ENCODE measurements at places on chromosomes 2 and 18.

DNA sequence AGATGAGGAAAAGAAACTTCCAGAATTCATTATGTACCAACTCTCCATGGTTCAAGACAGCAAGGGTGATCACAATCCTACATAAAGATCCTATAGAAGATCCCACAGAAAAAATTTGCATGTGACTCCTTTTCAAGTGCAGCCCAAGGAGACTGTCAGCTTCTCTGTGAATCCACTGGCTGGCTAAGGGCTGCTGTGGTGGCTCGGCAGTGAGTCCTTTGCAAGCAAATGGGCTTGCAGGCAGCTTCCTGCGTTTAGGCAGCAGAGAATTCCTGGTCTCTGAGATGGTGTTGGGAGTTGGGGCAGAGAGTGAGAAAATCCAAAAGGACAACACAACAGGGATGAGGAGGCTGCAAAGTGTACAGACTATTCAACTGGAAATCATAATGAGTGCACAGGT is 43.4 kb downstream of the NABP1 start:
- DNase-seq = no peak

- no peak for DNase-seq
These were observed 290.8 kb downstream of the DYSF start for GRCh38 chr2:71743995-71744675.

- DNase-seq = no peak
These were observed 153.6 kb upstream of the DSEL start for GRCh38 chr18:67670024-67670543.

- no peak for DNase-seq
These were observed 24.3 kb upstream of the CDH20 start for GRCh38 chr18:61308795-61309393.

DNA sequence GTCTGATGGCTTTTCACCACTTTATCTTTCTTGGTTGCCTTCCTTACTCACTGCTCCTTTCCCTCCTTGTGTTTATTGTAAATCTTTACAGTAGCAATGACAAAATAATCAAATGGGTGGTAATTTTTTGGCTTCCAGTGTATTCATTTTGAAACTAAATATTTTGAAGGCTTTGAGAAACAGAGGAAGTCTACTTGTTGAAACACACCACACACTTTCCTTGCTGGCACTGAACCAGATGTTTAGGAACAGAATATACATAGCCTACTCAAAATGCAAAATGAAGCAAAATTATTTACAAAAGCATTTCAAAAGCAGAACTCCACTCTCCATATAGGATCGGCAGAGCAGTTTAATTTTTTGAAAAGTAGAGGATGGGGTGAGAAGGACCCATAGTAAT is 189.8 kb downstream of the LTBP1 start:
- no peak for DNase-seq

DNA sequence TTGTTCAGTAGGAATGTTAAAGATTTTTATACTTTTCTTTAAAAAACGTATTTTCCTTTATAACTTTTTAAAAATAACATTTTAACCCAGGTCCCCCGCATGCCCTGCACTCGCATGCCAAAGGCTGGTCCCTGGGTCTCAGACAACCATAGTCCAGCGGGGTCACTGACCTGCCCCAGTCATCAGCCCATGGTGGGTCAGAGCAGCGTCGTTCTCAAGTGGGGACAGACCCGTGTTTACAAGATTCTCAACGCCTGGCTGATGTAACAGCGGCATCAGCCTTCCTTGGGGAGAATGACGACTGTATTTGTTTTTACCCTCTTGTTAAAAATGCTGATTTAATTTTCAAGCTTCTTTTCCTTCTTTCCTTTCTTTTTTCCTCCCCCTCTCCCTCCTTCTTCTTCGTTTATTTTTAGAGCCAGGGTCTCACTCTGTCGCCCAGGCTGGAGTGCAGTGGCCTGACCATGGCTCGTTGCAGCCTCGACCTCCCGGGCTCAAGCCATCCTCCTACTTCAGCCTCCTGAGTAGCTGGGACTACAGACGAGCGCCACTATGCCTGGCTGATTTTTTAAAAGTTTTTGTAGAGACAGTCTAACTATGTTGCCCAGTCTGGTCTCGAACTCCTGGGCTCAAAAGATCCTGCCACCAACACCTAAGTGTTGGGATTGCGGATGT is 1.0 kb upstream of the EFHD1 start:
- DNase-seq = no peak

DNA sequence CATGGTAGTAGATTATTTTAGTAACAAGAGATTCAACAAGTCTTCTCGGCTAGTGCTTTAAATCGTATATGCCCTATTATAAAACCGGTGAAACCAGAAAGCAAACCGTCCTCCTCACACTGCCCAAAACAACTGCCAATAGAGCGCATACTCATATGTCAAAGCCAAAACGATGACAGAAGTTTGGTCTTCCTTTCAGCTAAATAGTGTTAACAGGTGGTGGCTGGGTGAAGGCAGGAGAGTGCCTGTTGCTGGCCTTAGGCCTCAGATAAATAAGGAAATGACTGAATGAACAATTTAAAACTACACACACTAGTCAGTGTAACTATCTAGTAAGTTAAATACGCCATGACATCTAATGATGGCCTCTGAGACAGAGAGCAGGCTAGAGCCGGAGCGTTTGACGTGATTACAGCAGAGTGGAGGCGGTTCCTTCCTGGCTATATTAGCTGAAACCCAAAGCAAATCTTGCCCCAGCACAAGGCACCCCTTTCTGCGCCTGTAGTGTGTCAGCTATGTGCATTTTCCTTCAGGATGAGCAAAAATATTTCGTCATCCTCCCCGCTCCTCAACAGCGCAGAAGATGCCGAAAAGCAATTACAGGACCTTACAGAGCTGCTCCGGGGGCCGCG is 1.6 kb downstream of the LONRF2 start:
- peak; percentile 5 for DNase-seq

DNA sequence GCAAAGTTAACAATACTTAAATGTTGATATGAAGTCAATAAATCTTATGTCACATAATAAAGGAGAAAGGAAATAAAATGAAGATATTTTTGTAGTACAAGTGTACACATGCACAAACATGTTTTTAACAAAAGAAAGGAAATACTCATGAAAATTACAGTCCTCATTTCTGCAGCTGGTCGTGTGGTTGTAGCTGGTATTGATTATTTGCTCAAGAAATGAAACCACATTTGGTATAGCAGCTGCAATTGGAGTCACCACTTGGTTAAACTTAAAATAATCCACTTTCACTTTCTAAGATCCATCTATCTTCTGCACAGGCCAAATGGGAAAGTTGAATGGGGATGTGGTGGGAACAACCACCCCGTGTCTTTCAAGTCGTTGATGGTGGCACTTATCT is 580.5 kb upstream of the NRXN1 start:
- DNase-seq = no peak

- DNase-seq = peak; percentile 40
These were observed 1.7 kb downstream of the LYPD1 start for GRCh38 chr2:132668189-132668823.

DNA sequence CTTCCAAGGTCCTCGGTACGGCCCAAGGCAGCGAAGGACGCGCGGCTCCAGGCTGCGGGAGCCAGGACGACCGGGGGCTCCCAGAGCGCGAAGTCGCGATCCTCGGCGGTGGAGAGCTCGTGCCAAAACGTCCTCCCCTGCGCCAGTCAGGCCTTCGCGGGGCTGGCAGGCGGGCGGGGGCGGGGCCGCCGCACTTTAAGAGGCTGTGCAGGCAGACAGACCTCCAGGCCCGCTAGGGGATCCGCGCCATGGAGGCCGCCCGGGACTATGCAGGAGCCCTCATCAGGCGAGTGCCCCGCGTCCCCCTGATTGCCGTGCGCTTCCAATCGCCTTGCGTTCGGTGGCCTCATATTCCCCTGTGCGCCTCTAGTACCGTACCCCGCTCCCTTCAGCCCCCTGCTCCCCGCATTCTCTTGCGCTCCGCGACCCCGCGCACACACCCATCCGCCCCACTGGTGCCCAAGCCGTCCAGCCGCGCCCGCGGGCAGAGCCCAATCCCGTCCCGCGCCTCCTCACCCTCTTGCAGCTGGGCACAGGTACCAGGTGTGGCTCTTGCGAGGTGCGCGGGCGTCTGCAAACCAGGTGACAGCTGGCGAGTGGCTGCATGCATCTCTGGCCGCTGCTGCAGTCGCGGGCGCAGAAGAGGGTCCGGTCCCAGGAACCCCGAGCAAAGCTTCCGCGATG is at the start of gene CIDEA:
TSS of gene CIDEA (plus strand) at position 226 of the 684 bp plus-strand sequence. CDS start at position 249, 23 bp downstream.
- peak; percentile 50 for DNase-seq

DNA sequence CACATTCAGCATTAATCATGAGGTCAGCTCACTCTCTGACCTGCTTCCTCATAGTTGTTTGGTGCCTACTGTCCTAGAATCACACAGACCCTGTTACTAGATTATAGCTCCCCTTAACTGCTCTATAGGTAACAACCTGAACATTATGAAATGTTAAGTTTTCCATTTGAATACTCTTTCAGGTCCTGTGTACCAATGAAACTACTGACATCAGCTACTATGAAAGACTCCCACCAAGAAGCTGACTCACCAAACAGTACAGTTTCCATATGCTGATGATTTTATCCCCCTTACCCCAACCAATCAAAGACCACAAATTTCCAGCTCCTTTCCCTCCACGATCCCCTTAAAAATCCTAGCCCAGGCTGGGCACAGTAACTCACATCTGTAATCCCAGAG is 56.3 kb downstream of the SRBD1 start:
- DNase-seq = no peak

GRCh38 chr2:33126958-33127357 is 180.2 kb downstream of the LTBP1 start:
- DNase-seq = no peak

DNA sequence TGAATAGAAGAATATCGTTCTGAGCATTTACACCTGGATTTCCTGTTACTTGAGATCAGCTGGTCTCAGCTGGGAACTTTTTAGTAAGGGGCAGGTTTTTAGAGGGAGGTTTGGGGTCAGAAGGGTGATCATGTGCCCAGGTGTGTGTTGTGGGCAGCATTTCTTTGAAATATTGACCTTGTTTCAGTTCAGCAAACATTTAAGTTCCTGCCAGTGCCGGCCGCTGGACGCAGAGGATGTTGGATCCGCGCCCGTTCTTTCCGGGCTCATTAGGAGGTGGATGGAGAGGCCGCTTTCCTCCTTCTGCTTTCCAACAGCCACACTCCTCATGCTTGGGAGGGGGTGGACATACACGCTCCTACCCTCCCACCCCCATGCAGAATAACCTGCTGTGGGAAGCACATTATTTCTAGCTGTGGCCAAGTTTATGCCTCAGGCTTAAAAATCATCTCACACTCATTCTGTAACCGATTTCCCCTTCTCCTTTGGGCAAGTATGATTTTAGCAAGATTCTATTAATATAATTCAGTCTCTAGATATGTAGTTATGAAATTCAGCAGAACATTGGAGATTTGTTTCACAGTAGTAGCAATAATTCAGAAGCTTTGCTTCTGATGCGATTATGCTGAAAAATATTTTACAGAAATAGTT is 131.4 kb downstream of the ZNF236 start:
- DNase-seq = no peak

- no peak for DNase-seq
These were observed 1322.0 kb downstream of the LRP1B start for GRCh38 chr2:140808820-140809219.

GRCh38 chr2:162506706-162507105 is 162.8 kb downstream of the GCA start:
- no peak for DNase-seq

DNA sequence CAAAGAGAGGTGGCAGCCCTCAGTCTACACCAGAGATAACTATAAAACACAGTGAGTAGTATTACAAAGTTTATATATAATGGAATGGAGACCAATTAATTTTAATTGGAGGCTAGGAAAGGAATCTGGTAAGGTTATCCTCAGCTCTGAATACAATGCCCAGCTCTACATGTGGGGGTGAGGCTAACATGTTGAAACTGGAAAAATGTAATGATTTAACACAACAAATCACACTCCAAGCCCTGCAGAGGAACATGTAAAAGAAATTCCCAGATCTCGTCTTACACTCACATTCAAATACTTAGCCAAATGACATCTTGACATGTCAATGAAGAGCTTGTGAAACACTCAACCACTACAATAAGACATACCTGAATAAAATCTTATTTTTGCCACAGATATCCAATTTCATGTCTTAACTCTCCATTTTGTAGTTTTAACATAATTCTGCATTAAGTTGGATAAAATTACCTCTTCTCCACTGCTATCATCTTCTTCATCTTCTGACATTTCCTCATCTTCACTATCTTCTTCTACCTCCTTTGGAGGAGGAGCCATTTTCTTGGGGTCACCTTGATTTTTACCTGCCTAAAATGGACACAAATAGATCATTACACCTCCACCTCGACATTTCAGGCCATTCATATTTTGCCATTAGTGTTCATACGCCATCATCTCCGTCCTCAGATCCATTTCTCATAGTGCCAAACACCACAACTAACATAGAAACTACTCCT is 1.4 kb downstream of the NCL start:
- no peak for DNase-seq

- no peak for DNase-seq
These were observed 2.2 kb downstream of the WNT6 start for GRCh38 chr2:218861645-218862318.

- no peak for DNase-seq
These were observed 69.4 kb upstream of the MMADHC start for GRCh38 chr2:149656996-149657395.

DNA sequence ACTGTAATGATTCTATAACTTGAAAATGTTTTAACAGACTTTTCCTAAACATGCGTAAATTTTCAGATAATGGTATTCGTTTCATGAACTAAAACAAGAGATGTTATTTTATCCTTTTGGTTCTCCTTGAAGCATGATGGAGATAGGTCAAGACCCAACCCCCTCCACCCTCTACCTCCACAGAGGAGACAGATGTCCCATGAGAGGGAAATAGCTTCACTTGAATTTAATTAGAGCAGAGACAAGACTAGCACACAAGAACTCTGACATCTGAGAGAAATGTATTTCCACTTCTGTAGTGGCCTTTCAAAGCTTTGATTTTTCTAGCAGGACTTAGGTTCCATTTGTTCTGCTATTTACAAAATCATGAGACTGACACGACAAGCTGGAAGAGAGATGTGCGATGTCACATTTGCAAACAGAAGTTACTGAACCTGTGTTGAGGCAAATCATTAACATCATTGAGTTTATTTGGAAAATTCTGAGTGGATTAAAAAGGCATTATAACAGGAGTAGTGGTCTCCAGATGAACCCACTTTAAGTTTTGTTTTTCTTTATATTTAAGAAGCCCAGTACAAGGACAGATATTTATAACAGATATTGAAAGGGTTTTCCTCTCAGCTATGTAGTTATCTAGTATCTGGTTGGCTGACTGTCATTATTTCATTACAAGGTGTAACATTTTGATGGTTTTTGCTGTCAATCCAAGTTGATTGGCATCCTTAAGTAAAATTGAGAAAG is 276.2 kb downstream of the ASXL3 start:
- DNase-seq = no peak

Data from hepatocyte (in vitro differentiated cells).